ENCODE measurements at places on chromosomes 5 and 9.

DNA sequence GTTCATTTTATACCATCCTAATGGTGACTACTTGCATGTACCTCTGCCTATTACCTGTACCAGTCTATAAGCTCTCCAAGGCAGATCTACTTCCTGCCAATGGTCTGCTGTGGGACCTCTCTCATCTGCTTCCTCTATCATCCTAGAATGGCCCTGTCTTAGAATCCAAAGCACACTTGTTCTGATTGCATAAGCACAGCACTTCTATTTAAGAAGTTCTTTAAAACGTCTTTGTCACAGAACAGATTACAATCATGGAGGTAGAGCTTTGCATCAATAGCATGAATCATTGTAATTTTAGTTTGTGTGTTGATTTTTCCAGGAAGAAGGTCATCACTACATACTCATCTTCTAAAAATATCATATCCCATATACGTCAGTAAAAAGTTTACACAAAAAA is 131.8 kb upstream of the ACOT12 start:
- no peak for DNase-seq

DNA sequence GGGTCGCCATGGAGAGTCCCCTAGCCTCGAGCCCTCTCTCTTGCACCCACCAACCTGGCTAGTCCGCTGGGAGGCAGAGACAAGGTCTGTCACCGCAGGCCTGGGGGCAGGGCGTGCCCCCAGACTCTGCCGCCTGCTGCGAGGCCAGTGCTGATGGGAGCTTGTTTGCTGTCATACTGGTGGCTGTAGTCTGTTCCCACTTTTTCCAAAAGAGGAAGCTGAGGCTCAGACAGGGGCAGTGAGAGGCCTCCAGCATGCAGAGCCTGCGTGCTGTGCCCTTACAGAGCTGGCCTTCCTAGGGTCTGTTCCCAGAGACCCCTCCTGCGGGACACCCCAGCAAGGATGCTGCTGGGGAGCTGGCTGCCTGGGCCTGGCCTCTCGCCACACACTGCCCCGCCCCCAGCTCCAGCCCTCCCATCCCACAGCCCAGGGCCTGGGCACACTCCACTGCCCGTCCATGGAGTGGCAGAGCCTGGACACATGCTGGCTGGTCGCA is 21.0 kb upstream of the SUSD3 start:
- DNase-seq: peak; percentile 54

- DNase-seq: no peak
Observed at GRCh38 chr9:76603448-76603895, 144.5 kb downstream of the GCNT1 start.

DNA sequence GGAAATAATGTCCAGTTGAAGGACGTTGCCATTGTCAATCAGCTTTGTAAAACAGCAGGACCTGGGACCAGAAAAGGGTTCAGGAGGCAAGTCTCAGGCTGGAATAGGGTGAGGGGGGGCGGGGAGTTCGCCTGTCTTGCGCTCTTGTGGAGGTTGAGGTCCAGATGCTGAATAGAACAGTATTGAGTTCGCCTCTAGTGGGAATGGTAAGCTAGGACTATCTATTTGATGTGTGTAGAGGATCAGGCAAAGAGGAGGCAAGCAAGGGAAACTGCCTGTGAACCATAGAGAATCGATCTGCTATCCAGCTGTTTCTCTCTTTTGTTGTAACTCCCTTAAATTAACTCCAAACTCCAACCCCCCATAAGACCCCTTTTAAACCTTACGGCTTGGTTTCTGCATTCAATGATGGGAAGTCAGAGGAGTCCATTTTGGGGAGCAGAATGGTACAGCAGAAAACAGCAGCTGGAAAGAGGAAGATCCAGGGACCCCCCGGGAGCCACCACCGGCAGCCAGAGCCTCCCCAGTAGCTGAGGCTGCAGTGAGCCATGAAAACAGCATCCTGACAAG is 133.7 kb downstream of the SLC28A3 start:
- DNase-seq: no peak

GRCh38 chr9:125551781-125552180 is 155.2 kb downstream of the MAPKAP1 start:
- no peak for DNase-seq

DNA sequence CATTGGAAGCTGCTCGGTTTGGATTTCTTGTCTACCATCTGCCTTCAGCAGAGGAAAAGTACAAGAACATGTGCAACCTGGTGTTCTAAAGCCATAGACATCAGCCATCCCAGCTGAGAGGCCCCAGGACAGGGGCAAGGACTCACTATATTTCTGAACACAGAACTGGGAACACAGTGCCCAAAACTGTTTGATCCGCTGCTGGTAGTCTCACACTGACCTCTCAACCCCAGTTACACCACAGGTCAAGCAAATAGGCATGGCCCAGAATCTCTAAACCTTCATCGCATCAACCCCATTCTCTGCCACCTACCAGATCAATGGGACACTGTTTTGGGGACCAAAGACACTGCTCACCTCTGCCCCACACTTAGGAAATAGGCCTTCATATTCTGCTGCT is 2.0 kb downstream of the KLHL3 start:
- DNase-seq: no peak

- no peak for DNase-seq
Observed at GRCh38 chr5:134370311-134370870, 978 bp upstream of the UBE2B start.
